ENCODE measurements at places on chromosomes 1 and 21.

- DNase-seq: no peak
Measured at GRCh38 chr1:2378441-2378851, 12.9 kb downstream of the MORN1 start.

DNA sequence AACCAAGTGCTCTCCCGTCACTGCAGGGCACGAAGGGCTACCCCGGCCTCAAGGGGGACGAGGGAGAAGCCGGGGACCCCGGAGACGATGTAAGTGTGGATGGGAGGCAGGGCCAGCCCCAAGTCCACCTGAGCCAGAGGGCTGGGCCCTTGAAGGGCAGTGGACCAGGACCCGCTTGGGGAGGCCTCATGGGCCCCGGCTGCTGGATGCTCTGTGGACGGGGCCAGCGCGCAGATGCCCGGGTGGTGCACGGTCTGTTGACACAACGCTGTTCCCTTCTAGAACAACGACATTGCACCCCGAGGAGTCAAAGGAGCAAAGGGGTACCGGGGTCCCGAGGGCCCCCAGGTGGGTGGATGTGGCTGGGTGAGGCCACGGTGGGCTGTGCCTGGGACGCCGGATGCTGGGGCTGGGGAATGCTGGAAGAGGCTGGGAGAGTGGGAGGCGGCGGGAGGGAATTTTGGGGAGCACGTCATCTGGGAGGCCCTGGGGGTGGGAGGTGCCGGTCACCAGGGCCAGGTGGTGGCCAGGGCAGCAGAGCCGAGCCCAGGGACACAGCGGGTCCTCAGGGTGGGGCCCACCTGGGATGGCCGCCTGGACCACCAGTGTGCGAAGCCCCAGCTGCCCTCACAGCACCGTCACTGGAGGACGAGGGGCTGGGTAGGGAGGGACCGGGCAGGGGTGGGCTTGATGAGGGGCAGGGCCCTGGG, 17.5 kb downstream of the COL6A1 start:
- DNase-seq: no peak

- DNase-seq: no peak
Measured at GRCh38 chr21:45332415-45332814, 44.7 kb upstream of the POFUT2 start.

DNA sequence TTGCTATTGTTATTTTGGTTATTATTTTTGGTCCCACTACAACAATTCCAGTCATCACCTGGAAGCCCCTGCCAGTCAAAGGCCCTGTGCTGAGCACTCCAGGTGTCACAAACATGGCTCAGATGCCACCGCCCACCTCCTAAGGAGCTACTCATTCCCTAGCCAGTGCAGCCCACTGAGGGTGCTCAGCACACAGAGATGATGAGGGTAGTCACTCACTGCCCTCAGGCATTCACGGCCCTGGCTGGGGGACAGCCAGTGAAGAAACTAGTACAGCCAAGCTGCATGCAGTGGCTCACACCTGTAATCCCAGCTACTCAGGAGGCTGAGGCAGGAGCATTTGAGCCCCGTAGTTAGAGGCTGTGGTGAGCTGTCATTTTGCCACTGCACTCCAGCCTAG, 42.3 kb downstream of the NIPAL3 start:
- no peak for DNase-seq

DNA sequence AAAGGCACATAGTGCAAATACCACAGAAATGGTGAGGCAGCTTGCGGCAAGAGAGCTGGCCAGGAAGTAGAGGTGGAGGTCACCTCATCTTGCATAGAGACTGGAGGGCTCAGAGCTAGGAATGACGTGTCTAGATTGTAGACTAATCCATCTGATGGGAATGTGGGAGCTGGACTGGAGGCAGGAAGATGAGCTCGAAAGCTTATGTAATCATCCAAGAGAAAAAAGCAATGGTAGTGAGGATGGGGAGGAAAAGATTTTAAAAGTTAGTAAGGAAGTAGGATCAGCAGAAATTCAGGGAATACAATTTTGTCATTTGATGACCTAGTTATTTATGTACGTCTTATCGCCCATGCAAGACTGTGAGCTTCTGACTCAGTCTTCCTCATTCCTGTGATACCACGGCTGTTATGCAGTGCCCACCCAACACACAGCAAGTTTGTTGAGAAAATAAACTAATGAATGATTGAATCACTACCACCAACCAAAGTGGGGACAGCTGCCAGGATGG, 123.9 kb downstream of the RRAGC start:
- no peak for DNase-seq

GRCh38 chr1:234429434-234429806, 49.6 kb downstream of the TARBP1 start:
- no peak for DNase-seq

DNA sequence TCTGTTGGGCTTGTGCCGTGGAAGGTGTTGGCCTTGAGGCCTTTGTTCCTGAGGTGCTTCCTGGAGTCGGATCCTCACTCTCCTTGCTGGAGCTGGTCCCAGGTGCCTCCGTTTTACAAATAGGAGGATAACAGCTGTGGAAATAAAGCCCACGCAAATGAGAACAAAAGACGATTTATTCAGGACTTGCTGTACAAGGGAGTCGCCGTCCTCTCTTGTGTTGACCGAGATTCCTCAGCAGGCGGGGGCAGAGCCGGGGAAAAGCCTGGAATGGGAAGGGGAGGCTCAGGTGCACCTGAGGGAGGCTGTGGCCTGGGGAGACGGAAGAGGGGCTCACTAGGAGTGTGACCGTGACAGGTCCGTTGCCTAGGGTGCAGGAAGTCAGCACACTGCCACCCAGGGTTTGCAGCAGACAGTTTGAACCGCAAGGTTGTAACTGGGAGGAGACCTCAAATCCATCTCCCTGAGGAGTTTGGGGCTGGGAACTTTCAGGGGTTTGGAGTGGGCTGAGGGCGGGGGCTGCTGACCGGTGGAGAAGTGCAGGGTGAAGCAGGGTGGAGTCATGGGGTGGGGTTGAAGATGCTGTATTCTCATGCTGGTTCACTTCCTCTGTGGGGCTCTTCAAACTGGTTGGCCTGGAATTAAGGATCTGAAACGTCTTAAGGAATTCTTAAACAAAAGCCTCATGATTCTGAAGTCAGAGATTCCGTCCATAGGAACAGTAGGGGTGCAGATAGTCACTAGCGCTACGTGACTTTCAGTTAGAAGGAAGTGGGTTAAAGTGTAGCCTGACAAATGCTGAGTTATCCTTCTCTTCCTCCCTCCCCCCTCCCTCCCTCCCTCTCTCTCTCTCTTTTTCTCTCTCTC, 2.6 kb upstream of the CSTB start:
- DNase-seq: no peak

DNA sequence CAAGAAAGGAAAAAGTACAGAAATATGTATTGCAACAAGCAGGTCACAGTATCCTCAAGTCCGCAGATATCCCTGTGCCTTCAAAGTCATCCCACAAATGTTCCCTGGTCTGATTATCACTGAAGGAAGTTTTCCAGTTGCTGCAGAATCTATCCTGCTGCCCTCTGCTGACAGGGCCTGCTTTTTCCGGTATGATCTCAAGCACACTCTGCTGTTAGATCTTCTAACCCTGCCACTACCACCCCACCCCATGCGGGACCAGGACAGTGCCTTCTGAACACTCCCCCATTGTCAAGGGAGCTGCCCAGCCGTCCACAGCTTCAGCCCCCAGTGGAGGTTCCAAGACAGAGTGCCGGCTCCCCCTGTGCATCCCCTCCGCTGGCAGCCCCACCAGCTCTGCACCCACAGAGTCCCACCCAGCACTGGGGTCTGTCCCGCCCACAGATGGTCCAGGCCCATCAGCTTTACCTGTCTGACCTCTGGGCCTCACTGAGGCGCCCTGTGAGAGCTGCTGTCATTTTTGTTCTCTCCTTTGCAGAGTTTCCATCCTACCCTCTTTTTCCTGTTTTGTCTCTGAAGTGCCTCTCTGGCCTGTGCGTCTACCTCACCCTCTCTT, 27.9 kb downstream of the FAM163A start:
- no peak for DNase-seq

DNA sequence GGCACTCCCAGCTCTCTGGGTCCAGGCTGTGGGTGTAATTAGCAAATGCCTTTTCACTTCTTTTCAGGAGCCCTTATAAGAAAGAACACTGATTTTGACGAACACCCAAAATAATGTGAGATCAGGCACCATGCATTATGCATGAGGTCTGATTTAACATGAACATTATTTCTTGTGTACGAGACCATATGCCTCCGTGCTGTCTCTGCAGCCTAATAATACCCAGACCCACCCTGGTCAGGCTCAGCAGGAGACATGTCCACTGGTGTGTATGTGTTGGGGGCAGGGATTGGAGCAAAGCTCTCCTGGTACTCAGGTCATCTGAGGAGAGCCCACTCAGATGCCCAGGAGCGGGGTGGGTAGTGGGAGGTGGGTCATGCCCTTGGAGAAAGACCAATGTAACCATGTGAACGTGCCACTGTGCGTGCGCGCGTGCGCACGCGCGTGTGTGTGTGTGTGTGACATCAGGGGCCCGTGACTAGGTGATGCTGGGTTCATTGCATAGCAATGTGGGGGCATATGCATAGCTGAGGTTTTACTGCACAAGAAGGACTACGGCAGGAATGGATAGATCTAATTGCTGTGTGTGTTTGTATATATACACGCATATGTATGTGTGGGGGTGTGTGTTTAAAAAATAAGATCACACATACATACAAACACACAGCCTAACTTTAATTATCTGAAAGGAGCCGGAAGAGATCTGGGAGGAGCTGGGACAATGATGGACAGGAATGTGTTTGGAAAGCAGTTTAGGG, 7.1 kb downstream of the POU3F1 start:
- no peak for DNase-seq

- no peak for DNase-seq
Measured at GRCh38 chr1:223037845-223038244, 105.2 kb downstream of the TLR5 start.

DNA sequence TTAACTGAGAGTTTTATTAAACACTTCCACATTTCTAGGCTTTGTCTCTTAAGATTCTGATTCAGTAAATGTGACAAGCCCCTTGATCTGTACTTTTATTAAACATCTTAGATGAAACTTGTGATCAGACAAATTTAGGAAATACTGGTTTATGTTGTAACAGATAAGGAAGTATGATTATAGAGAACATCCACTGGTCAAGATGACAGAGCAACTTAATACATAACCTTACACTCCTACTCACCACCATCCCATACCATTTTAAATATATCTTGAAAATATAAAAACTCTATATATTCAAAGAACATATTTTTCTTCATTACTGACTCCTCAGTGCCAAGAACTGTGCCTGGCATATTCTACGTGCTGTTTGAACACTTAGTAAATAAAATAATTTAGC, 217.5 kb downstream of the LRRC40 start:
- DNase-seq: no peak

GRCh38 chr1:9169601-9170137, 40.8 kb upstream of the GPR157 start:
- DNase-seq: no peak

GRCh38 chr1:182953826-182954225, 860 bp upstream of the SHCBP1L start:
- DNase-seq: no peak

DNA sequence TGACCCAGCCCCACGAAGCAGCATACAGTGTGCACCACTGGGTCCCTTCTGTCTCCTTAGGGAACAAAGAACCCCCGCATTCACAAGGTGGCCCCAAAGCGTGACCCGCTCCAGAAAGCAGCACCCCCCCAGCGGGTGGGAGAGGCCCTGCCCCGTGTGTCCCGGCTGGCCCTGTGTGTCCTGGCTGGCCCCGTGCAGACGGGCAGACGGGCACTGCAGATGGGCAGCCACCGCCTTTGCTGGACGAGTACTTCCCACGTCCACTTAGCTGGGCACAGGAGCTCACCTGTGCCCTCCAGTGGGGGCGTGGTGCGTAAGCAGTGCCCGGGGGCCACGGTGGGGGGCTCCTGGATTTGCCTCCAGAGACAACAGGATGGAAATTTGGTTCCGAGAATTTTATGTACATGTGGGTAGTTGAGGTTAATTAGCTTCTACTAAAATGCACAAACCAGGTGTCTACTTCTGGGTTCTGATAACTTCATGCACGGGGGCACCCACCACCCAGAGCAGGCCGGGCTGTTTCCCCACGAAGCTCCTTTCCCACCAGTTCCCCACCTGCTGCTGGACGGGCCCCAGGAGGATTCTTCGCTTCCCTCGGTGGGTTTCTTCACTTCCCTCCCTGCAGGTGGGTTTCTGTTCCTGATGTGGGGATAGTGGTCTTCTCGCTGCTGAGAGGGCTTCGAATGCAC, 33.2 kb upstream of the SLC19A1 start:
- no peak for DNase-seq

GRCh38 chr1:29279951-29280391, 43.6 kb downstream of the PTPRU start:
- no peak for DNase-seq

DNA sequence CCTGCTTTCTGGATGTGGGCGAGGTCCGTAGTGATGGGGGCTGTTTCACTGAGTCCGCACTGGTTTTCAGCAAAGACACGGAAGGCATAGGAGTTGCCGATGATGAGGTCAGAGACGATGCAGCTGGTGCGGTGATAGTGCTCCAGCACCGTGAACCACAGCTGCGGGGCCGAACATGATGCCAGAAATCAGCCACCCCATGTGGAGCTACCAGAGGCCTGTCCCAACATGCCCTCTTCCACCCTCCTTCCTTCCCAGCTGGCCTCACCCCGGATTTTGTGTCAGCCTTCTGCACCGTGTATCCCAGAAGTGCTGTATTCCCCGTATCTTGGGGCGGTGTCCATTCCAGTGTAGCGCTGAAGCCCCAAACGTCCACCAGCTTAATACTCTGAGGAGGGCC, 10.0 kb downstream of the MYBPHL start:
- DNase-seq: no peak

GRCh38 chr1:208161656-208162375, 82.4 kb downstream of the PLXNA2 start:
- no peak for DNase-seq

- DNase-seq: no peak
Measured at GRCh38 chr1:177780096-177780700, 189.7 kb downstream of the SEC16B start.

DNA sequence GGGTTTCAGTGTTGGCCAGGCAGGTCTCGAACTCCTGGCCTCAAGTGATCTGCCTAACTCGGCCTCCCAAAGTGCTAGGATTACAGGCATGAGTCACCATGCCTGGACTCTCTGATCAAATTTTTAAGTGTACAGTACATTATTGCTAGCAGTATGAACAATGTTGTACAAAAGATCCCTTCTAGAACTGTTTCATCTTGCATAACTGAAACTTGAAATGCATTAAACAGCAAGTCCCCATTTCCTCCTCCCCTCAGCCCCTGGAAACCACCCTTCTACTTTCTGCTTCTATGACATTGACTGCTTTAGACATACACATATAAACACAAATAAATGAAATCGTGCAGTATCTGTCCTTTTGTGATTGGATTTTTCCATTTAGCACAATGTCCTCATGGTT, 463.4 kb downstream of the PTPRC start:
- DNase-seq: no peak

Data from CD4-positive, alpha-beta T cell (primary cell).